ENCODE measurements at places on chromosomes 6 and 20. TPM values are rescaled to one million over a fixed set of nuclear protein-coding genes. Genes with fewer than 3 reads are reported as not detected.

DNA sequence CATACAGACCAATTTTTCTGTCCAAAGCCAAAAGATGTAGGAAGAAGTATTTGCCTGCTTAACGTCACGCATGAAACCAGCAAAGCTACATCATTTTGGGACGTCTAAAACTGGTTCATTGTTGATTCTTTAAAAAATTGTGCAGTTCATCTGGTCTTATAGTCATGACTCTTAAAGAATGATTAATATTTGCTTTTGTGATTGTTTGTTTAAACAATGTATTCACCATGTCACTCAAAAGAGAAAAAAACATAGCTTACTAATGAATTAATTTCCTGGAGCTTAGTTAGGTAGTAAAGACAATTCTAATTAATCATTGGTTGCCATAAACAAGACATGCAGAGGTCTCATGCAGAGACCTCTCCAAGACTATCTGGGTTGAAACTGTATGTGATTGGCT is 157.3 kb downstream of the RPS12 start:
- H3K4me3 ChIP-seq, result no peak overlapping the region
- DNase-seq, result no peak
- no peak overlapping the region for H3K27ac ChIP-seq
- peaks cover 10% of the 10 kb centered on the region for H3K4me1 ChIP-seq
- no peaks in the 10 kb centered on the region for H3K36me3 ChIP-seq

The TMEM244 gene
- total RNA-seq, result not detected

DNA sequence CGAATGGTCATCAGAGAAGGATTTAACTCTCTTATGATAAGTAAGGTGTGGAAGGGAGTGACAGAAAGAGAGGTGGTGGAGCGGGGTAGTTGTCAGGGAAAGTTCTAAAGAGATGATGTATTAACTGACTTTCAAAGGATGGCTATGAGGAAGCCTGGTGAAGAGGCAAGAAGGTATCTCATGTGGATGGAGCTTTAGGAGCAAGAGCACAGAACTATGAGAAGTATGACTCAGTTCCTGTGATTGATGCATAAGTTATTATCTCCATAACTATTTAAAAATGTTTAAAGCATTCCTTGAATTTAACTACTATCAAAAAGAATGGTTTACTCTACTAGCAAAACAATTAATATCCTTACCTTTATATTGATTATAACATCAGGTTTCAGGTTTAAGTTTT is 28.8 kb downstream of the AK9 start:
- H3K4me3 ChIP-seq, result no peak overlapping the region
- no peak overlapping the region for H3K27ac ChIP-seq
- no peaks in the 10 kb centered on the region for H3K4me1 ChIP-seq
- DNase-seq, result no peak
- H3K36me3 ChIP-seq, result no peaks in the 10 kb centered on the region

DNA sequence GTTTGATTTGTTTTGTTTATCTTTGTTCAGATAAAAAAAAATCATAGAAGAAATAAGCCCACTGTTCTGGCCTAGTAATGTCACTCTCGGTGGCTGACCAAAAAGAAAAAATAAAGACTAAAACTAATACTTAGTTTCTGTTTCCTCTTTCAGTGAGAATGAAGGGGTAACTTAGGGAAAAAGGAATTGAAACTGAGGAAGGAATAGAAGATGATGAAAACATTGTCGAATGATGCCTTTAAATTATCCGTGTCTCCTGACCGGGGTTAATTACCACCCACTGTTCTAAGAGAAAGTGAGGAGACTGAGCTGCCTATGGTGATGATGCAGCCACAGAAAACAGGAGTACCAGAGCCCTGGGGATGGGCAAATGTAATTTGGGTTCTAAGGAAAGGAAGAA is 73.1 kb downstream of the PTCHD4 start:
- no peaks in the 10 kb centered on the region for H3K36me3 ChIP-seq
- DNase-seq, result no peak
- no peak overlapping the region for H3K27ac ChIP-seq
- H3K4me3 ChIP-seq, result no peak overlapping the region

DNA sequence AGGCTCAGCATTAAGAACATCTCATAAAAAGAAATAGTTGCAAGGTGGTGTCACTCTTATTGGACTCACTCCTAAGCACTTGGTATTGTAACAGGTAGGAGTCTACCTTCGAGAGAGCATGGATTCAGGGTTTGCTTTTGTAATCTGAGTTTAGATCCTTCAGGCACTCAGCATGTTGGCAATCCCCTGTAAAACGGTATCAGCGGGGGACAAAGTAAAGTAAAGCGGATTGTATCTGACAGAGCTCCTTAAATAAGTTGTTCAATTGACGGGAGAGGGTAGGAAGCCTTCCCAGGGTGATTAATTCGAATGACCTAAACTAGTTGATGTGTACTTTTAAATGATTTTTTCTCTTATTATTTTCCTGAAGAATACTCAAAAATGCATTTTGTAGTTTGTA is 869.8 kb upstream of the EPHA7 start:
- H3K4me1 ChIP-seq, result no peaks in the 10 kb centered on the region
- H3K4me3 ChIP-seq, result no peak overlapping the region
- H3K27ac ChIP-seq, result no peak overlapping the region
- DNase-seq, result no peak

DNA sequence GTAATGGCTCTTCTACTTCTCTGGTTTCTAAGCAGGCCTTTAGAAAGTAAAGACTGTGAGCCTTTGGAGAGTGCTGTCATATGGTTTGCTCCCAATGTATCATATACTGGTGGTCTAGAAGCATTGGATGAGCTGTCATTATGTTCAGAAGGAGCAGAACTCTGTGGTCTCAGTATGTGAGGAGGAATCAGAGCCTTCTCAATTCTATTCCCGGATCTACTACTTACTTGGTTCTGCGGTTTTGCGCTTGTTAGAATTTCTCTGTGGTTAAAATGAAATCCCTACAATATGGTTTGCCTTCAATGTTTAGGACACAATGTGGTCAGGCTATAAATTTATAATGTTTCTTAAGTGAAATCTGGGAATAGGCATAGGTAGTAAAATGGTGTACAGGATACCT is 64.6 kb downstream of the RWDD2A start:
- peaks cover 15% of the 10 kb centered on the region for H3K36me3 ChIP-seq
- no peak for DNase-seq
- H3K4me3 ChIP-seq, result no peak overlapping the region
- peaks cover 11% of the 10 kb centered on the region for H3K4me1 ChIP-seq
- H3K27ac ChIP-seq, result no peak overlapping the region
- H3K27me3 ChIP-seq, result no peaks in the 10 kb centered on the region

- no peak overlapping the region for H3K27ac ChIP-seq
- no peaks in the 10 kb centered on the region for H3K36me3 ChIP-seq
- no peak for DNase-seq
- H3K4me3 ChIP-seq, result no peak overlapping the region
- H3K27me3 ChIP-seq, result no peaks in the 10 kb centered on the region
Measured at GRCh38 chr20:41214202-41214601, 76.9 kb downstream of the PLCG1 start.

GRCh38 chr6:17045581-17046322 is 56.1 kb upstream of the STMND1 start:
- H3K27me3 ChIP-seq, result no peaks in the 10 kb centered on the region
- H3K27ac ChIP-seq, result peak overlapping the region; percentile 86
- DNase-seq, result no peak
- H3K4me1 ChIP-seq, result peaks cover 26% of the 10 kb centered on the region

DNA sequence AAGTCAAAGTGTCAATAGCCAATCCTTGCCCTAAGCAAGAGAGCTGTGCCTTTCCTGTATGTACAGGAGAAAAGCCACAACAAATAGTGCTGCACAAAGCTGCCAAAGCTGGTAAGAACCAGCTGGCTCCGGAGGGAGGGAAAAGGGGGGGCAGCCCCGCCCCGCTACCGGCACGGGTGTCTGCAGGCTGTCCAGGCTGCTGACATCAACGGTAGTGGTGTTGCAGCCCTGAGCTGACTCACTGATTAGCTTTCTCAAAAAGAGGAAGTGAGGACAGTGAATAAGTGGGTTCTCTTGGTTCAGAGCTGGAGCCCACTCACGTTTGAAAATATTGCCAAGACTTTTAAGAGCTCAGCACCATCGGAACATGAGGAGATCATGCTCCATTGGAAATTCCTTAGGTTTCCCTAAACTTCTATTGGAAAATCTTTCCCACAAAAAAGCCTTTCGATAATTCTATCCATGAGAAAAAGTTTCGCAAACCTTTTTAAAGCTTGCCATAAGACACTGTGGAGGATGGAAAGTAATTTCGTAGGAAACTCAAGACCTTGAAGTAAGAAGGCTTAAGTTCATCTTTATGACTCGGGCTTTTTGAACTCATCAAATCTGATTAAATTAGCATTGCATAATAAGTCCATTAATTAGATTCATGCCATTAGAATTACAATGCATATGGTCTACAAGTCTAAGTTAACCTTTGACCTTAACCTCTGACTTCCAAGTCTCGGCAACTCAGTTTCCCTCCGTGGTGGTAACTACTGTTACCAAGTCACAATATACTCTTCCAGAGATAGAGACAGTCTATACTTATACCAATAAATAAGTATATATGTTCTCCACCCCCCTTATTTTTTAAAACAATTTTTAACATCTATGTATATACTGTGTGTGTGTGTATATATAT is 67.0 kb downstream of the TNFRSF21 start:
- peak overlapping the region; percentile 17 for H3K4me3 ChIP-seq
- H3K27ac ChIP-seq, result peak overlapping the region; percentile 64
- H3K36me3 ChIP-seq, result peaks cover 2% of the 10 kb centered on the region
- no peaks in the 10 kb centered on the region for H3K27me3 ChIP-seq

GRCh38 chr20:57735831-57736737 is 26.3 kb upstream of the PMEPA1 start:
- H3K27me3 ChIP-seq, result no peaks in the 10 kb centered on the region
- H3K36me3 ChIP-seq, result no peaks in the 10 kb centered on the region
- H3K4me1 ChIP-seq, result peaks cover 4% of the 10 kb centered on the region

GRCh38 chr6:159062564-159062945 is 17.8 kb upstream of the TAGAP start:
- no peak for DNase-seq
- H3K27ac ChIP-seq, result no peak overlapping the region
- no peaks in the 10 kb centered on the region for H3K4me1 ChIP-seq
- H3K4me3 ChIP-seq, result no peak overlapping the region
- H3K36me3 ChIP-seq, result no peaks in the 10 kb centered on the region
- peaks cover 49% of the 10 kb centered on the region for H3K27me3 ChIP-seq

DNA sequence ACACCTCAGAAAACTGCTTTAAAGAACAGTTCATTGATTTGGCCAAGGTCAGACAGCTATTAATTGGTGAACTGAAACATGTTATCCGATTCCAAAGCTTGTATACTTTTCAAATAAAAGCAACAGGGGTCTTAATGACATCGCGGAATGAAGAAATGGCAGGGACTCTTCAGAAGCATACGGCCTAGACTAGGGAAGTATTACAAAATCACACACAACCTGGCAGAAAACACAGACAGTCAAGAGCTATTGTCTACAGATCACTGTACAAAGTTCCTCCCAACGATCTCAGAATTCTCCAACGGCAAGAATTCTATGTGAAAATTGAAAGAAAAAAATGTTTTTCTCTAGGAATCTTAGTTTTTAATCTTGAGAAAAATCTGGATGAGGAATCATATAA is 105.5 kb downstream of the PTPRK start:
- peak overlapping the region; percentile 20 for H3K27ac ChIP-seq
- H3K4me3 ChIP-seq, result no peak overlapping the region
- H3K36me3 ChIP-seq, result peaks cover 8% of the 10 kb centered on the region
- no peak for DNase-seq

DNA sequence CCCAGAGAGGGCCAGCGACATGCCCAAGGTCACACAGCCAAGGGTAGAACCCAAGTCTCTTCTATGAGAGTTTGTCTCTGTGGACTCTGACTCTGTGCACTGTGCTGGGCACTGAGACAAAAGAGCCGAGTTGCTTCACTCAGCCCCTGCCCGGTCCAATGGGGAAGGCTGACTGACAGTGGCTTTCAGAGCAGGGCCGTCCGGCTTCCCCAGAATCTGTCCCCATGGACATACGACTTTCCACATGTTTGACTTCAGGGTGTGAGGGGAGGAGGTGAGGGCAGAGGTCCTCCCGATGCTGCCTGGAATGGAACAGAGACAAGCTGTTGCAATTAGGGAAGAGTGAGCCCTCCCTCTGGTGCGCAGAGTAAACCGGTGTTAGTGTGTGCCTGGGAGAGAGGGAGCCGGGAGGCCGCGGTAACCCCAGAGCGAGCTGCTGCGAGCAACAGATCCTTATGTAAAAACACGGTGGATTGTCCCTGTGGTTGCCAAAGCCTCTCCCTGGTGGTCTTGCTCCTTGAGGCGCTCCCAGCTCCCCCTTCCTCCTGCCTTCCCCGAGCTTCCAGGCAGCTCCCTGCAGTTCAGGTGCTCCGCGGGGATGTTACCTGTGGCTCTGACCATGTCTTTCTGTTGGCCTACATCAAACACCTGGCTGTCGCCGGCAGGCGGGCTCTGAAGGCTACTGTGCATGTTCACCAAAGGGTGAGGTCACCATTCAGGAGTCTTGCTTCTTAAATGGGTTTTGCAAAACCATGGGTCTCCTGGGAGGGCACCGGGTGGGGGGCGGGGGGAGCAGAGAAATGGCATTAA is 672 bp downstream of the SIRPA start:
- no peaks in the 10 kb centered on the region for H3K27me3 ChIP-seq
- H3K4me3 ChIP-seq, result peak overlapping the region; percentile 87
- H3K27ac ChIP-seq, result peak overlapping the region; percentile 46
- DNase-seq, result no peak

DNA sequence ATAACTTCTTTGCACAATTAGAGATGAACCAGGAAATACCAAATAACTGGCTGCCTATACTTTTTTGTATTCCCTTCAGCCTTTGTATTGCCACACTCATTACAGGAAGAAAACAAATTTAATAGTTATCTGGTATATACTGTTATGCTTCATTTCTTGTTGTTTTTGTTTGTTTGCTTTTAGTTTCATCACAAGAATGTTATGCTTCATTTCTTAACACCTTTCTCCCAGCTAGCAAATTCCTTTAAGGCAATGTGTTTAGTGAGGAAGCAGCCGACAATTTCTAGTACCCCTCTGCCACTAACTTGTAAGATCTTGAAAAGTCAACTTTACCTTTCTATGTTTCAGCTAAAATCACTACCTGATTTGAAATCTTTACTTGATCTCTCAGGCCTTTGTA is 1.4 kb downstream of the NCOA6 start:
- H3K36me3 ChIP-seq, result peaks cover 2% of the 10 kb centered on the region
- H3K4me1 ChIP-seq, result peaks cover 39% of the 10 kb centered on the region
- H3K27ac ChIP-seq, result peak overlapping the region; percentile 96
- no peak for DNase-seq
- peak overlapping the region; percentile 100 for H3K4me3 ChIP-seq

DNA sequence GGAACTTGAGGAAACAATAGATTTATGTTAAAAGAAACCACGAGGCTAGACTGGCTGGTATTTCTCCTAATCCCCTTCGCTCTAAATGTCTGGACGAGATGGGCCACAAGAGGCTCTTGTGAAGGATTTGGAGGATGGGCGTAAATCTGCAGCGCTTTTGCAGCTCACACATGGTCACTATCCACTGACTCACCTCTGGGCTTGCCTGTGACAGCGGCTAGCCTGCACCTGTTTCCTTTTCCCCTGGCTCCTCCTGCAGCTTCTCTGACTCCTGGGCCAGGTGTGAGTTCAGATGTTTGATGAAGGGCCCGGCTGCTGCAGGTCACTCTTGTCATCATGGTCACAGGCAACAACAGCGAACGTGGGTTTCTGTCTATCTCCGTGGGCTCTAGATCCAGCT is 629.4 kb downstream of the CBLN4 start:
- H3K27ac ChIP-seq, result no peak overlapping the region
- H3K4me1 ChIP-seq, result no peaks in the 10 kb centered on the region
- H3K27me3 ChIP-seq, result no peaks in the 10 kb centered on the region
- H3K4me3 ChIP-seq, result no peak overlapping the region

The FAM83B gene
- not detected for total RNA-seq

The EFCAB8 gene
- total RNA-seq, result 0.51 TPM

Measured in chondrocyte (in vitro differentiated cells).